ENCODE measurements at places on chromosomes 7 and 10. TPM values are rescaled to one million over a fixed set of nuclear protein-coding genes. Genes with fewer than 3 reads are reported as not detected.

NAT16 gene
- total RNA-seq: not detected

MGMT gene
- 16.7 TPM for total RNA-seq

TMEM140 gene
- total RNA-seq: 36.5 TPM

PDE6C gene
- total RNA-seq: not detected

All from activated CD4-positive, alpha-beta memory T cell treated with anti-CD3 and anti-CD28 coated beads, Interleukin-2, amount 10 ng/mL, durations not matched to agents 7 days and 5 days (primary cell).